Activated naive CD4-positive, alpha-beta T cell treated with anti-CD3 and anti-CD28 coated beads, Interleukin-2, amount 10 ng/mL, durations not matched to agents 5 hours and 36 hours (primary cell): ENCODE measurements at places on chromosomes 5 and 9. TPM values are rescaled to one million over a fixed set of nuclear protein-coding genes. Genes with fewer than 3 reads are reported as not detected.

KCNT1 gene
- total RNA-seq: not detected

STK32A gene
- total RNA-seq: not detected

ANKRD18A gene
- total RNA-seq: 3.3 TPM

OTULINL gene
- total RNA-seq: 33.0 TPM

NUDT12 gene
- total RNA-seq: 0.66 TPM

IL3 gene
- not detected for total RNA-seq

ANKRD18B gene
- not detected for total RNA-seq

ADGRD2 gene
- total RNA-seq: not detected

MAP1B gene
- total RNA-seq: not detected

VDAC1 gene
- total RNA-seq: 192 TPM

SLF1 gene
- 11.5 TPM for total RNA-seq

YTHDC2 gene
- 33.0 TPM for total RNA-seq

ARHGEF37 gene
- total RNA-seq: 0.28 TPM

GRM6 gene
- not detected for total RNA-seq

GDF9 gene
- 0.75 TPM for total RNA-seq

CDH18 gene
- not detected for total RNA-seq

RASEF gene
- 0.07 TPM for total RNA-seq

FAM78A gene
- 113 TPM for total RNA-seq

NCS1 gene
- total RNA-seq: 0.28 TPM

PLEKHG4B gene
- not detected for total RNA-seq

GFI1B gene
- total RNA-seq: not detected

ARL14EPL gene
- not detected for total RNA-seq

PCDHGB2 gene
- 0.12 TPM for total RNA-seq

PDE6A gene
- total RNA-seq: not detected

TSSK1B gene
- total RNA-seq: not detected
